HS-27A (cell line): ENCODE measurements at places on chromosomes 5 and 9.

GRCh38 chr5:123000731-123001130 lies 35.8 kb downstream of the PPIC start:
- no peak for DNase-seq

GRCh38 chr9:677461-678097 lies 163.9 kb upstream of the DMRT1 start:
- DNase-seq: no peak

- DNase-seq: no peak
These were observed 60.4 kb downstream of the DEPDC1B start for GRCh38 chr5:60639544-60639943.

GRCh38 chr5:80184235-80185023 lies 71.4 kb downstream of the SERINC5 start:
- DNase-seq: no peak
